Esophagus mucosa (tissue), 1 donor: ENCODE measurements at places on chromosomes 7 and 10.

- no peak for ATAC-seq
These were observed 133.5 kb downstream of the TACC2 start for GRCh38 chr10:122122493-122122892.

DNA sequence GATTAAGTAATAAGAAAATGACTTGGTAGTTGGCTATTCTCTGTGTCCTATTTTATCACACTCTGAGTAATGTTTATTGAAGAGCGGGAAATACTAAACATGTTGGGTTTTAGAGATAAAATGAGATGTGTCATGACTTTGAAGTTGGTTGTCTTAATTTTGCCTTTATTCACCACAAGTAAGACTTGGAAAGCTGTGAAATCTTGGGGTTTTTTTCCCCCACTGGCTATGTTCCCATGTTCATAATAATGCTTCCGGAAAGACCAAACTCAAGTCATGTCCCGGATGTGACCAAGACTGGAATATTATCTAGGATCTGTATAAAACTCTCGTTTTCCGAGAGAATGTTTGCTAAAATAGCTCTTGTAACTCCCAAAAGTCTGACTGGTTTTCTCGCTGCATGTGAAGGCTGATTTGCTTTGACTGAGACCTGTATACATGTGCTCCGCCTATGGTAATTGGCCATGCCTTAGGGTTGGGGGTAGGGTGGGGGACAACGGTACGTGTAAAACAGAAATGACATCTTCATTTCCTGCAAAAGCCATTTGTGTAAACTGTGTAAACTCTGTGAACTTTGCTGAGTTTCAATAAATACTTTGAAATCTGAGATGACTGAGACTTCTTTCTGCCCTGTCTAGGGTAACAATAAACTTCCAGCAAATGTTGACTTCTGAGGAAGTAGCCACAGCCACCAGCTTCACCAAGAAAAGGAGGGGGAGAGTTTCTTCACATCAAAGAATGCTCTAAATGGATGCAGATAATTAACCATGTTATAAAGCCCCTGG, 169.6 kb downstream of the ZNF365 start:
- no peak for ATAC-seq

DNA sequence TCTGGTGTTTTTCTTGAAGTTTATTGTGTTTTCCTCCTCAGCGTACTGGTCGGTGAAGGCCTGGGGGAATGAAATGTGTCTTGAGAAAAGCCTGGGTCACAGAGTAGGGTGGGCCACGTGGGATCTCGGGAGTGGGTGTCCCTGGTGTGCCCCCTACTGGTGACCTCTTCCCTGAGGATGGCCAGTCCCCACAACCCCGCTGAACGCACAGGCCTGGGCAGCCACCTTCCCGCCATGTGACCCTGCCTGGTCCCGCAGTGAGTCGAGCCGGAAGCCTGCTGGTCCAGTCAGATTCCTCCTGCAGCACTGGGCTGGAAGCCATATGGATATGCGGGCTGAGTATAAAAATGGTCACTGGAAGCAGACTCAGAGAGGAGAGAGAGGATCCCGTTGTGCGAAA, 52.9 kb upstream of the GNA12 start:
- ATAC-seq = no peak

DNA sequence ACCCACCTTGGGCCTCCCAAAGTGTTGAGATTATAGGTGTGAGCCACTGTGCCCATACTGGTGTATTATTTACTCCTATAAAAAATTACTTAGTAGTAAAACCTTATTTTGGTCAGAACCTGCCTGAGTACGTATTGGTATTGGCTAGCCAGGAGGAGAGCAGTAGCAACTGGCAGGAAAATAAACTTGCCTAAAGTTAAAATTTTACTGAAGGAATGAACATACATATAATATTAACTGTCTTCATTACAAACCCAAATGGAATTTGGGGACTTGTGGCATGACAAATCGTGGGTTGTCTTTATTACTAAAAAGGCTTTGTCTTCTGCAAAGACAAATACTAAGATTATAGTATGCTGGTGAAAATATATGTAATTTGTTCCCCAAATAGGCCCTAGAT, 8.4 kb downstream of the RAB18 start:
- ATAC-seq = no peak

DNA sequence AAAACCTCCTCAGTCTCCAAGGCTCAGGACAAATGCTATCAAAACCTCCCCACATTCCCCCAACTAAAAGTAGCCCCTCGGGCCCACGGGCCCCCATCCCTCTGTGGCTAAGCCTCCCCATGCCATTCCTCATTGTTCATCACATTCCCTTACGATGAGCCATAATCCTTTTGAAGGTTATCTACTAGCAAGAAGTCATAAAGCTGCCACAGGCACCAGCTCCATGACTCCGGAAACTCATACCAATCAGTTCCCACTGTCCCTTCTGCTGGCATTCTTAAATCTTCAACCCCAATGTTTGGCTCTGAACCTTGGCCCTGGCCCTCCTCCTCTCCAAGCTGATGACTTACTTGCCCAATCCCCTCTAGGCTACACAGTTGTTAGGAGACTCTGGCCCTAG, 19.4 kb upstream of the TM9SF3 start:
- no peak for ATAC-seq

GRCh38 chr10:100939763-100940344, 27.1 kb downstream of the SLF2 start:
- no peak for ATAC-seq

DNA sequence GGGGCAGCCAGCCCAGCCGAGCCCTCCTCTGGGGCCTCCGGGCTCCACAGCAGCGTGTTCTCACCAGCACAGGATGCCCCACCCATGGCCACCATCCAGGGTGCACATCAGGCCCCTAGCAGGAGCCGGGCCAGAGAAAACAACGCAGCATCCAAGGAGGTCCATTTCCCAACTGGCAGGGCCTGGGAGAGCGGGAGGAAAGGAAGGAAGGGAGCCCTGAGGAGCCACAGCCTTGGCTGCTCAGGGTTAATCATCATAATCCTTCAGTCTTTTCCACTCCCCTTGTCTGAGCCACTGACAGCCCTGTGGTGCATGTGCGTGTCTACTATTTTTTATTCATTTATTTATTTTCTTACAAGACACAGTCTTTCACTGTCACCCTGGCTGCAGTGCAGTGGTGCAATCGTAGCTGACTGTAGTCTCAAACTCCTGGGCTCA, 3.6 kb downstream of the PLAC9 start:
- ATAC-seq = peak; percentile 31

DNA sequence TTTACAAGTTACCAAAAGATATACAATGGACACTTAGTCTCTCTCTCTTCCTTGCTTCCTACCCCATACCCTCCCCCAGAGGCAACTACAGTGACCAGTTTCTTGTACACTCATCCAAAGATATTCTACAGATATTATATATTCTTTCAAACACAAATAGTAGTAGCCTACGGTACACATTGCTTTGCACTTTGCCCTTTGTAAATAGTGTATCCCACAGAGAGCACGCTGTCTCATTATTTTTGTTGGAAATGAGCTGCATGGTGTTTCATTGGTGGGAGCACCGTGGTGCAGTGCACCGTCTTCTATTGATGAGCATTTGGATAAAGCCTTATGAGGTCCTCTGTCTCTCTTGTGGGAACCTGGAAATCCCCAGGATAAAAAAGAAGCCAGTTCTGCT, 24.2 kb downstream of the STRA8 start:
- ATAC-seq = no peak

- no peak for ATAC-seq
These were observed 340.9 kb downstream of the LRMDA start for GRCh38 chr10:75772153-75772887.

DNA sequence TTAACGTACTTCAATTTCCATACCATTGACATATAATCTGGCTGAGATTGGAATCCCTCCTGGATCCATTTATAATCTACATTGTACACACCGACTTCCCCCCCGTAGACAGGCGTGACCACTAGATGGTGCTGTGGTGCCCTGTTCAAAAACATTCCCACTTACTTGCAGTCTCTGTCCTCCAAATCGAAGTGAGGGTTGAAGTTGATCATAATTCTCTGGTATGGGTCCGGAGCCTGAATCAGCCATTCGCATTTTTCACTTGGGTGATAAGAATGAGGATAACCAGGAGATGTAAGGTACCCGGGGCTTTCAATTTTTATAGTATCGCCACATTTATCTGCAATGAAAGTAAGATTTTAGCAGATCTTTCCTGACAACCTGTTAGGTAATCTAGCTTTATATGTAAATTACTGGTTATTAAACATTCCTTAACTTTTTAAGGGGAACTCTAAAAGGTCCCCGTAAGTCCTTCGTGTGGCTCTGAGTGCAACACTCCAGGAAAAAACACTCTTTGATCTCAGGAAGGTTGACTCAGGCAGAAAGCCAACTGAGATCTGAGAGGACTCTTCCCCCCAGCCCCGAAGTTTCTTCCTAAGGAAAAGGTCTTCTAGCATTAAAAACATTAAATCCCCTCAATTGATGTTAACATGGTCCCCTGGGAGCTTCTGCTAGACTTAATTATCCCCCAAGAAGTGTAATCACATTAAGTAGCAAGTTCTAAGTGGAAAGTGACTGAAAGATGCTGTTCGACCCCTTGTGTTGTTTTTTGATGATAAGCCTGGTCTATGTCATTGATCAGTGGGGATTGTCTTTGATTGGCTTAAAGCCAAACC, 3.7 kb downstream of the NRP1 start:
- ATAC-seq = peak; percentile 65

DNA sequence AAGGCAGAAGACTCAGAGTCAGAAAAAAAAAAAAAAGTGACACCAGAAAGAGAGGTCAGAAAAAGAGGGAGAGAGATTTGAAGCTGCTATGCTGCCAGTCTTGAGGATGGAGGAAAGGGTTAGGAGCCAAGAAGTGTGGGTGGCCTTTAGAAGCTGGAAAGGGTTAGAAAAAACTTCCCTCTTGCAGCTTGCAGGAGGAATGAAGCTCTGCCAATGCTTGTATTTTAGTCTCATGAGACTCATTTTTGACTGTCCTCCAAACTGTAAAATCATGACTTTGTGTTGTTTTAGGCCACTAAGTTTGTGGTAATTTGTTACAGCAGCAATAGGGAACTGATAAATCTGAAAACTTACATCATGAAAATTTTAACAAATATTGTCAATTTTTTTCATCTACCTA, 127.7 kb upstream of the NOBOX start:
- ATAC-seq = no peak

DNA sequence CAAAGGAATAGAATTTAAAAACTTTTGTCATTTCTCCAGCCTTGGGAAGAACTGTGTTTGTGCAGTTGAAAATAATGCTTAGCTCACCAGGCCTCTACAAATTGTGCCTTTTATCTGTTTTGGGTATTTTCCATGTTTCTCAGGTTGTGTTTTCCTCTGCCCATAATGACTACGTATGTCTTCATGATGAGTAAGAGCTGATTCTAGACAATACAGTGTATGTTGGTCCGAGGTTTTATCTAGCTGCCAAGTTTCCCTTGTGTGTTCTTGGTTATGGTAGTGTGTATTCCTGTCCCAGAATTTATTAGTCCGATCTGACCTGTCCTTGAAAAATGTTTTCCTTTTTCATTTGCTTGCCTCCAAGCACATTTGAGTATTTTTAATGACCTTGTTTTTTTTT, 83.7 kb upstream of the GLCCI1 start:
- ATAC-seq = no peak

- ATAC-seq = no peak
These were observed 933.3 kb downstream of the GRID1 start for GRCh38 chr10:85433248-85433647.

- peak; percentile 72 for ATAC-seq
These were observed 52.3 kb upstream of the MYL10 start for GRCh38 chr7:101681170-101682007.

DNA sequence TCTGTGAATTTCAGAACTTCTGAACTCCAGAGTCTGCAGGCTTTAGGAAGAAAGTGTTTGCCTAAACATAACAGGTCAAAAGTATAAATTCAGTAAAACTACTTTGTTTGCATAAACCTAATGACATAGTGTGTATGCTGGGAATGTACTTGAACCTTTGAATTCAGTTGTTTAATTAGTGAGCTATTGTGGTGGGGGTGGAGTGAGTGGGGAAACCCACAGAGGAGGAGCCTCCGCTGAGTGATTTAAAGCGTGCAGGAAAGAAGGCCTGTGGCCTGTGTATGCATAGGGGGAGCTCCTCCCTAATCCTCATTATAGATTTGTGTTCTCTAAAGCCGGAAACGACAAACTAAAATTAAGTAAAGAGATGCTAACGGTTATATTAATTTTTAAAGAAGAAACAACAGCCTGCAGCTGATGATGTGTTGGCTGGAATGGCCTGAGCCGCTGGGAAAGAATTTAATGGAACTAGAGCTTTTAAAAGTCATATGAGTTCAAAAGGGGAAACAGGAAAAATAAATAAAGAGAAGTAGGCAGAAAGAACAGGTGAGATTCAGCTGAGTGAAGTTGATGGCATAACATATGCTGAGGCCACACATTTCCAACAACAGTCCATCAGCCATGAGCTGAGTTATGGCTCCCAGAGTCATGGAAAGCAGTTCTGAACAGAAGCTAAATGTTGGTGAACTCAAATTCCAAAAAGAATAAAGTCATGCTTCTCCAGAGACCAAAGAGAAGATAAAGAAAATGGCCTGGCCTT, 595.0 kb downstream of the GRM8 start:
- ATAC-seq = no peak

DNA sequence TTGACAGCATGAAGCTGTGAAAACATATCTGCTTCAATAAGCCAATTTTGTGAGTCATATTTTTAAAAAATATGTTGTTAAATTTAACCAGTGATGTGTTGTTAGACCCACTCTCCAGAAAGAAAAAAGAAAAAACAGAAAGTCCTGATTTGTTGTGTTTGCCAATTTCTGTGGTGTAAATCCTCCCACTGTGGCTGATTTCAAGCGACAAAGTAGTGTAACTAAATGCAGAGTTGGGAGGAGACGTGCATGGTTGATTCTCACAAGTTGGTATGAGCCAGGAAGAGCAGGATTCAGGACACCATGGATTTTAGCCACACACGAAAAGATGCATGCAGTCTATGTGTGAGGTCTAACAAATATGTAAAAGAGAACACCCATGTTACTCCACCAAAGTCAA, 139.1 kb downstream of the CCDC3 start:
- no peak for ATAC-seq

DNA sequence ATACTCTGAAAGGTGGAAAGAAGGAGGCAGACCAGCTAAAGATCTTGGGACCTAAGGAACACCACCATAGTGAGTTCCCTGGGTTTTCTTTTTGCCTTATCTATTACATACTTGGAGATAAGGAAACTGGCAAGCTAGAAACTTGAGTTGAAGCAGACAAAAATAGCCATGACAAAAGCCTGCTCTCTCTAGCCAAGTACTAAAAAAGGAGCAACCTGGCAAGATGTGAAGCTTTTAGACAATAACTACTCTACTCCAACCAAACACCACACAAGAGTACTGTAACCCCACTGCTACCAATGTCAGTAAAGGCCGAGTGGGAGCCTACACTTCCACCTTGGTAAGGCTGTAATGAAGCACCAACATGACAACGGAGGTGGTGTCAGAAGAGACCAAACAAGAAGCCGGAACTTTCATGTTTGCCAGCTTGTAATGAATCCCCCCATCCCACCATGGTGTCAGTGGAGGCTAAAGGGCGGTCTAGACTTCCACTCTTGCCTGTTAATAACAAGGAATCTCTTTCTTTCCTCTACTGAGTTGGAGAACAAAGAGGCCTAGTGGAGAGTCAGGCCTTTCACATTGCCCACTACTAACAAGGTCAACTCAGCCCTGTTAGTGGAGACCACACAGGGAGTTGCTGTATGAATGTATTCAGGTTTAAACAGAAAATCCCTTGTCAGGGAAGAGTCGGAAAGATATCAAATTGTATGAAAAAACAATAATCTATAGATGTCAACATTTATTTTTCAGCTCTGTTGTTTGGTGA, 55.8 kb upstream of the DYNC1I1 start:
- ATAC-seq = no peak

GRCh38 chr10:112724404-112724991, 225.5 kb upstream of the TCF7L2 start:
- ATAC-seq = no peak
